ENCODE measurements at places on chromosomes 4 and X. TPM values are rescaled to one million over a fixed set of nuclear protein-coding genes. Genes with fewer than 3 reads are reported as not detected.

DNA sequence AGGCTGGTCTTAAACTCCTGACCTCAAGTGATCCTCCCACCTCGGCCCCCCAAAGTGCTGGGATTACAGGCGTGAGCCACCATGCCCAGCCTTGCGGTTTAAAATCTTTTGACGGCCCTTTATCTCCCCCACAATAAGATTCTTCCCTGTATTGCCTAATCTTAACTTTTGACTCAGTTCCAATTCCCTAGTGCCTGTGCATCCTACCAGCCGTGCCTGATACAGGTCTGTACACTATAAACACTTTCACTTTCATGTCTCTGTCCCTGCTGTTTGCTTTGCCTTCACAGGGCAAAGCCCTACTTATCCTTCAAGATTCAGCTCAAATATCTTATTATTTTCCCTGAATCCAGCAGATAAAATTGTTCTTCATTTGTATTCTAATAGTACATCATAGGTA is 74.6 kb downstream of the WDR44 start:
- H3K27me3 ChIP-seq = no peaks in the 10 kb centered on the region
- no peak for DNase-seq
- no peak overlapping the region for H3K27ac ChIP-seq
- no peaks in the 10 kb centered on the region for H3K4me1 ChIP-seq

GRCh38 chr4:188198982-188199792 is 59.9 kb downstream of the TRIML1 start:
- no peak for DNase-seq
- no peak overlapping the region for H3K27ac ChIP-seq
- no peaks in the 10 kb centered on the region for H3K27me3 ChIP-seq
- H3K36me3 ChIP-seq = no peaks in the 10 kb centered on the region
- H3K4me3 ChIP-seq = no peak overlapping the region

Gene TBCK
- total RNA-seq = 64.1 TPM

Gene WAS
- 12.4 TPM for total RNA-seq

DNA sequence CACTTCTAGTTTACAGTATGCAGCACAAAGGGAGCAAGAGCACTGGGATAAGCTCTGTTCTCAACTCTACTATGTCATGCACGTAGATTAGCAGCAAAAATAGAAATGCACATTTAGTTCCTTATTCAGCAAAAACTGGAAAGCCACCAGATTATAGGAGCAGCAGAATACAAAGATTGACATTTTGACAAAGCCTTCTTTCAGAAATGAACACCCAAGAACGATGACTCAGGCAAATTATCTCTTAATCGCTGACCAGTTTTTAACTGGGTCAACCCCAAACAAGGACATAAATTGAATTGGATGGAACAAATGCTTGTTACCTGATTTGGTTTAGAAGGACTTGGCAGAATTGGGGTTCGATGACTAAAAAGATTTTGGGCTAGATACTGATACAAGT is 775.3 kb upstream of the HS3ST1 start:
- H3K36me3 ChIP-seq = no peaks in the 10 kb centered on the region
- DNase-seq = no peak
- H3K4me3 ChIP-seq = no peak overlapping the region
- no peaks in the 10 kb centered on the region for H3K27me3 ChIP-seq
- H3K4me1 ChIP-seq = no peaks in the 10 kb centered on the region

Gene MAGEA2B
- not detected for total RNA-seq

GRCh38 chrX:27186671-27187070 is 276.5 kb downstream of the PPP4R3C start:
- H3K27me3 ChIP-seq = no peaks in the 10 kb centered on the region
- H3K4me1 ChIP-seq = no peaks in the 10 kb centered on the region
- H3K4me3 ChIP-seq = no peak overlapping the region
- no peak for DNase-seq
- H3K36me3 ChIP-seq = no peaks in the 10 kb centered on the region

DNA sequence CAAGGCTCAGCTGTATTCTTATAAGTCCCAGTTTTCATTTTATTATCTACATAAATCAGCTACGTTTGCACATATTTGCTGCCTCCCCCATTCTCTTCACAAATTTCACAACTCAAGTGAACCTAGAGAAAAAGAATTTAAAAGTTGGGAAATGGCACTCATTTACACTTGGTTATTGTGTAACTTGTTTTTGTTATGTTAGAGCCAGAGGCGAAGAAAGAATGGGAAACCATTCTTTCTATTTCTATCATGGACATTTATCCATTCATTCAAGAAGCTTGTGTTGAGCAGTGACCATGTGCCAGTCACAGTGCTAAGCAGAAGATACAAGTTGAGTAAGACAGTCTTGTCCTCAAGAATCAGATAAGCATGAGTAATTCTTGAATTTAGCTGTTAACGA is 13.5 kb downstream of the LIAS start:
- H3K36me3 ChIP-seq = no peaks in the 10 kb centered on the region
- no peaks in the 10 kb centered on the region for H3K4me1 ChIP-seq
- H3K4me3 ChIP-seq = no peak overlapping the region
- no peak for DNase-seq
- no peak overlapping the region for H3K27ac ChIP-seq

Gene JAKMIP1
- 0.21 TPM for total RNA-seq

Gene HAUS7
- 76.0 TPM for total RNA-seq

Gene MAGEE2
- total RNA-seq = not detected

DNA sequence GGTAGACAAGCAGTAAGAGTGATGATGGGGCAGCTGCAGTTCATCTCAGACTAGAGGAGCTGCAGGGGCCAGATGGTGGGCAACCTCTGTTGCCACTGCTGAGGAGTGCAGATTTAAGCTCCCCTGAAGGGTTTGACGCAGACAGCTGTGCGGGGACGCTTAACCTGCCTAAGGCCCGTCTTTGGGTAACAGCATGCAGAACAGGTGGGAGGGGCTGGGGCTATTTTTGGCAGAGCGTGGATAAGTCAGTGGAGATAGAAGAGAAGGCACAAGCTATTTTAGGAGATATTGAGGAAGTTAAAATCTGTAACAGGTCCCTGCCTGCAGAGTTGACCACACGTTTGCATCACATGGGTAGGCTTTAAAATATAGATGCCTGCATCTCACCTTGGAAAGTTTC is 10.5 kb downstream of the CD99 start:
- H3K27ac ChIP-seq = no peak overlapping the region
- H3K36me3 ChIP-seq = no peaks in the 10 kb centered on the region
- no peak for DNase-seq
- no peak overlapping the region for H3K4me3 ChIP-seq

Gene GPRIN3
- total RNA-seq = 9.8 TPM

DNA sequence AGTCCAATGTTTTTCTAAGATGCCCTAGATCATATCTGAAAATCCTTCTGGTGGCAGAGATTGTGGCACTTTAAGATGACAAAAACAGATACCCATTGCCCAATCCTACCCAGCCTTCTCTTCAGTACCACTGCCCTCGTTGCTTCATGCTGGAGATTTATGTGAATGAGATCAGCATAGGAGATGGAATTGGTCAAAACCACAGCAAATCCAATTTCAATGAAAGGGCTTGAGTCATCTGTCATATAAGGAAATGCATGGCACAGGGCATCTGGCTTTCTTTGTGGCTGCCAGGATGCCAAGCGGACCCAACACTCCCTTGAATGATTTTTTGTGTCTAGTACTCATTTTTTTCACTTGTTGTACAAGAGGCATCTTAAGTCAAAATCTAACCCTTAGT is 16.8 kb downstream of the AFF2 start:
- H3K4me1 ChIP-seq = no peaks in the 10 kb centered on the region
- H3K36me3 ChIP-seq = no peaks in the 10 kb centered on the region
- no peak for DNase-seq
- no peak overlapping the region for H3K27ac ChIP-seq

Measured in aorta (tissue), 5 donors.